ENCODE measurements at places on chromosomes 5 and 9.

DNA sequence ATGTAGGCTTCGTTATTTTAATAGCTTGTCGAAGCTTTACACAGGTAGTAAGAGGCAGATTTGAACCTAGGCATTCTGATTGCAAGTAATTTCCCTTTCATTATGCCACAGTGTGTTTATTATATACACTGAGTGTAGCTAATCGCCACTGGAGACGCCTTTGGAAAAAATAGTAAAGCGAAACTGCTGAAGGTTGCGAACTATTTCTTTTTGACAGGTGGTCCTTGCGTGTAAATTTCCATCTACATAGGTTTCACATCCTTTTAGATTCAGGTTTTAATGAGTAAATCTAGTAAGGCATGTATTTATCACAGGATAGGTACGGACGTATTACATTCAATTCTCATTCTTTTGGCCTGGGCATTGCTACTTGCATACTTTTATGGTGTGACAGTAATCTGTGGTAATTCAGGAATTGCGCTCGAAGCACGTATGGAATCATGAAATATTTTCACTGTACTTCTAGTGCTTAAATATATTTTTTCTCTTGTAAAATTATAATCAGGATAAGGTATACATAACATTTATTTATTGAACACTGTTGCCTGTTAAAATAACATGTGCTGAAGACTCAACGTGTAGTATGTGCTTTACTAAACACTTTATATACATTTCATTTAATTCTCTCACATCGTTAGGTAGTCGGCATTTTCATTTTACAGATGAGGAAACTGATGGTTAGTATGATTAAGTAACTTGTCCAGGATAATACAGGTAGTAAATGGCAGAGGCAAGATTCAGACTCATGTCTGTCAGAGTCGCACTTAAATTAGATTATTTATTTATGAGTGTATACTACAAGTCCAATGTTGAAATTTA lies 1.8 kb downstream of the MARCHF6 start:
- DNase-seq, result no peak

DNA sequence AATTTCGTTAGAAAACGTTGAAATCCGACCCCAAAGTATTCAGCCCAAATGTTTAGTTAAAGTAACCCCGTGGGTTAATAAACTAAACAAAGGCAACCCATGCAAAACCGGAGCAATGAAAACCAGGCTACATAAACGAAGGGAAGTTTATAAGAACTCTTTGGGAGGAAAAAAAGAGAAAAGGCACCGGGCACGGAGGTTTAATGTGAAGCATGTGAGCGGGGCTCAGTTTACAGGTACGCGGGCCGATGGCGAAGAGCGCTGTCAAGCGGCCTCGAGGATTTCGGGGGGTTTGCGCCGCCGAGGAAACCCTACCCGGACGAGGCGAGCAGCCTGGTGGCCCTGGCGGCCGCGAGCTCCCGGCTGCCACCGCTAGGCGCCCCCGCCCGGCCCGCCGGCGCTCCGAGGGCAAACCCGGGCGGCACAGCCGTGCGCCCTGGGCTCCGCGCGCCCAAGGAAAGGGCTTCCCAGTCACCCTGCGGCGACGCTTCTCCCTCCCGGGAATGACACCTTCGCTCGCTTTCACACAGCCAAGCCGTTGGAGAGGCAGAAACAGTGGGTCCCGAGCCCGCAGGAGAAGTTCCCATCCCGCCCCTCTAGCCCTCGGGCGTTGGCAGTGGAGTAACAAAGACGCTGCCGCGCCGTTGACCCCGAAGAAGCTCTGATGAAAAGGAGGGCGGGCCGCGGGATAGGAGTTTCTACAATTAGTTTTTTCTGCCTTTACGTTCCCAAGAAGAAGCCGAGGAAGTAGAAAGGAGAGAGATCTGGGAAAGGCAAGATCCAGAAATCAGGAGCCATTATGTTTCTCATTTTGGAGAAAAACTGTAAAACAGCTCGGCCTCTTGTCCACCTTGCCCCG lies 126.0 kb downstream of the TMEM174 start:
- DNase-seq, result peak; percentile 82

- DNase-seq, result no peak
Measured at GRCh38 chr5:174489215-174489614, 235.2 kb upstream of the MSX2 start.

DNA sequence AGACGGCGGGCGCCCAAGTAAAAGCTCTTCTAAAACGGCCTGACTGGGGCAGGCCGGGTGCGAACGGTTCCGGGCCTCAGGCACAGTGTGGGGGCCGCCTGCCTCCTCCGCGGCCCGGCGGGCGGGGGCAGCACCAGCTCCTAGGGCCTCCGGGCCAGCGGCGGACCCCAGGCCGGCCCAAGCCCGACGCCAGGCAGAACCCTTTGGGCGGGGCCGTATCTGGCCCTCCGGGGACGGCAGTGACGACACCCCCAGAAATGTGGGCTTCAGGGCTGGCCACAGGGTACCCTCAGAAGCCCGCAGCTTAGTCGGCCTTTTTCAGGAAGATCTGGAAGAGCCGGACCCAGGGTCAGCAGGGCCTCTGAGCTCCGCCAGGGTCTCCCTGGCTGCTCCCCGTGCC lies 4.0 kb downstream of the LTC4S start:
- no peak for DNase-seq

All from SK-N-SH (cell line).